ENCODE measurements at places on chromosomes 2 and 18. TPM values are rescaled to one million over a fixed set of nuclear protein-coding genes. Genes with fewer than 3 reads are reported as not detected.

The LANCL1 gene
- 56.0 TPM for total RNA-seq

The RIT2 gene
- not detected for total RNA-seq

The KYNU gene
- 0.75 TPM for total RNA-seq

The SLC8A1 gene
- total RNA-seq: 27.5 TPM

GRCh38 chr2:240448387-240449274, 13.2 kb downstream of the GPC1 start:
- no peak for DNase-seq

- no peak for DNase-seq
Observed at GRCh38 chr18:75782204-75782603, 354.7 kb upstream of the SMIM21 start.

DNA sequence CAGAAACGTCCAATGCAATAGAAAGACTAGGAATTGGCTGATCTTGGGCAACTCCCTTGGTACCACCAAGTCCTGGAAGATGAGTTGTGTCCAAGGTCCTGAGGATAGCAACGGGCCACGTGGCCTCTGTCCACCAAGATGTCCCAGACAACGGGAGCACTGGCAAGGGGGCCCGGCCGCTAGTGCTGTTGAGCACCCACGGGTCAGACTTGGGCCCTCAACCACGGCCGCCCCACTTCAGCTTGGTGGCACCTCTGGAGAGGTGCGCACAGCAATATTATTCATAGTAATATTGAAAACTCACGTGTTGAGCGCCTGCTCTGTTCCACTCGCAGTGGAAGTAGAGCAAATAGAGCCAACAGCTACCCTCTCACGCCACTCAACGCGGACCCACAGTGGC, 19.0 kb downstream of the PASK start:
- DNase-seq: no peak

GRCh38 chr18:49894517-49895226, 81.3 kb upstream of the ACAA2 start:
- no peak for DNase-seq

GRCh38 chr2:199685669-199686068, 165.3 kb downstream of the FTCDNL1 start:
- no peak for DNase-seq

DNA sequence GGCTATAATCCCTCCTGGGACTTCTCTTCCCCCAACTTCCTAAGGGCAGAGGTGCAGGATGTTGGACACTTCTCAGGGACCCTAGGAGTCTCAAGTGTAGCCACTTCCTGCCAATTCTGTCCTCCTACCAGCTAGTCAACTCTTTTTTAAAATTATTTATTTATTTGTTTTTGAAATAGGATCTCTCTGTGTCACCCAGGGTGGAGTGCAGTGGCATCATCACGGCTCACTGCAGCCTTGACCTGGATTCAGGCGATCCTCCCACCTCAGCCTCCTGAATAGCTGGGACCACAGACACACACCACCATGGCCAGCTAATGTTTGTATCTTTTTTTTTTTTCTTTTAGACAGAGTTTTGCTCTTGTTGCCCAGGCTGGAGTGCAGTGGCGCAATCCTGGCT, 11.5 kb downstream of the SFTPB start:
- no peak for DNase-seq

DNA sequence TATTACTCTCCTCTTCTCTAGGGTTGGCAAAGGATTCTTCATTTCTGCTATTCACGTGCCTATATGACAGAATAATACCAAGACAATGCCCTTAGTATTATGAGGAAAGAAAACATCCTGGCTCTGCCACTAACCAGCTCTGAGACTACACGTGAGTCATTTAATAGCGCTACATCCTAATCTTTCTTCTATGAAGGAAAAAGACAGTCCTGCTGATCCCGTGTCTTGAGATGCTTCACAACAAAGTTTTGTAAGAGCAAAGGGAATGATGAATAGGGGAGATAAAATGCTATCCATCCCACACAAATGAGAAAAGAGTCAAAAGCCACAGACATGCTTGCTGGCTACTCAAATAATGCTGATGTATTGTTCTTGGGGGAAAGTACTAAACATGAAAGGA, 152.8 kb downstream of the PID1 start:
- peak; percentile 8 for DNase-seq

DNA sequence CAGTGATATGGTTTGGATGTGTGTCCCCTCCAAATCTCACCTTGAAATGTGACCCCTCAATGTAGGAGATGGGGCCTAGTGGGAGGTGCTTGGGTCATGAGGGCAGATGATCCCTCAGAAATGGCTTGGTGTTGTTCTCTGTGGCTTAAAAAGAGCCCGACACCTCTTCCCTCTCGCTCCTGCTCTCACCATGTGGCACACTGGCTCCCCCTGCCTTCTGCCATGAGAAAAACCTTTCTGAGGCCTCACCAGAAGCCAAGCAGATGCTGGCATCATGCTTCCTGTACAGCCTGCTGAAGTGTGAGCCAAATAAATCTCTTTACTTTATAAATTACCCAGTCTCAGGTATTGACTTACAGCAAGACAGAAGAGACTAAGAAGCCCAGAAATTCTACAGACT, 357.1 kb downstream of the NRXN1 start:
- DNase-seq: peak; percentile 2

Measured in mammary epithelial cell (primary cell).